ENCODE measurements at places on chromosomes 6 and 20.

DNA sequence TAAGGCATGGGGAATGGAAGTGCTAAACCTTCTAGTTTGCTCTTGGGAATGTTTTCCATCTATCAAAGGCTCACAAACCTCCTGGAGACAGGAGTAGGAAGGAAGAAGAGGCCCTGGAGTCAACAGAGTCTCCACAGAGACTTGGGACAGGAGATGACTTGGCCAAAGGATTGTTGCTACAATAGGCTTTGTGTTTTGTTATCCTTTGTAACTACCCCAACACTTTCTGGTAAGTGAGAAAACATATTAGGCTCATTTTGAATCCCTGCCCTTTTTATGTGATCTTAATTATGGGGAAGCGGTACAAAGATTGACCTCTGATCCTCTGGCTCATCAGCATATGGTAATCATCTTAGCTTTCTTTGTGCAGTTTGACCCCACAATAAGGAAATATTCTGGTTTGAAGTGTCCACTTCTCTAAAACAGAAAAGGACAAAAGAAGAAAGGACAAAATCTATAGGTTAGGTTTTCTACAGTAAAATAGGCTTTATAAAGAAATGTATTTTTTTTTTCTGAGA is 24.1 kb upstream of the GTF3C6 start:
- no peak for DNase-seq

GRCh38 chr6:134806180-134806798 is 143.6 kb downstream of the ALDH8A1 start:
- DNase-seq: no peak

DNA sequence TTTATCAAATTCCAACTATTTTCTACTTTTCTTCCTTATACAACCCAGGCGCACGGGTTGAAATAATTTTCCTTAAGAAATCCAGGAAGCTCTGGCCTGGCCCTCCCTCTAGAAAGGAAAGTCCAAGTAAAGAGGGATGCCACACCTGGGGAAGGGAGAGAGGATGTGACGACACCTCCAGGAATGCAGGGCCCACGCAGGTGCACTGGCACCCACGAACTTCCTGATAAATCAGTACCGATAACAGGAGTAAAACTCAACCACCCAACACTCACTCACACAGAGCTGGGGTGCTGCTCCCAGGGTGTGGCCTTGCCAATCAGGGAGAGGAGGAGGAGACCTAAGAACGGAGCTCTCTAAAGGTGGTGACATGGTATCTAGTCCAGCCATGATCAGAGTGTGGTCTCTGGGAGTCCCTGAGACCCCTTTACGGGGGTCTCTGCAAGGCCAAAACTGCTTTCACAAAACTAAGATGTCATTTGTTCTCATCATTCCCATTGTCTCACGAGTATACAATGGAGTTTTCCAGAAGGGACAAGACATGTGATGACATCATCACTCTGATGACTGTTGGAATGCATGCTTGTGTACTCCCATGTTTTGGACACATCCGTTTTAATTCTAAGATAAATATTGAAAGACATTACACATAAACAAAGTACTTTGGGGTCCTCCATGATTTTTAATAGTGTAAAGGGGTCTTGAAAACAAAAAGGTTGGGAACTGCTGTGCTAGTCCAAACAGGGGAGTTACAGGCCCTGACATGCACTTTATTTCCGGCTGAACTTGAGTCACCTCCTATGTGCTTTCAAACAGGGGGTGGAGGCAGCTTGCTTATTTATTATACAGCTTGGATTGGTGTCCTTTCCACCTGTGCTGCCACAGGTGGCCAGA is 2.2 kb upstream of the PARD6B start:
- DNase-seq: no peak

DNA sequence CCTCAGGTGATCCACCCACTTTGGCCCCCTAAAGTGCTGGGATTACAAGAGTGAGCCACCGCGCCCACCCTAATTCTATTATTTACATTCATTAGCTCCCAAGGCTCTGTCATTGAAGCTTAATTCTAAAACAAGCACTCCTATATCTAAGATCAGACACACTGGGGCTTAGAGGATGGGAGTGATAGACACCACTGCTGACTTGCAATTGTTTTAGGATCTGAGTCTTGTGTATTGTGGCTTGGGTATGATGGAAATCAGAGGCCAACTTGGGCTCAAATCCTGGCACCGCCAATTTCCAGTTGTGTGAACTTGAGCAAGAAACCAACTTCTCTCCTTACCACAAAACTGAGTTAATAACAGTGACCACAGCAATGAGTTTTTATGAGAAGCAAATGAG is 34.7 kb downstream of the MTRES1 start:
- no peak for DNase-seq

- DNase-seq: no peak
Observed at GRCh38 chr6:37490536-37491170, 9.0 kb downstream of the CCDC167 start.

All from T-cell (primary cell).